GM23338 (cell line): ENCODE measurements at places on chromosomes 4 and X. TPM values are rescaled to one million over a fixed set of nuclear protein-coding genes. Genes with fewer than 3 reads are reported as not detected.

DNA sequence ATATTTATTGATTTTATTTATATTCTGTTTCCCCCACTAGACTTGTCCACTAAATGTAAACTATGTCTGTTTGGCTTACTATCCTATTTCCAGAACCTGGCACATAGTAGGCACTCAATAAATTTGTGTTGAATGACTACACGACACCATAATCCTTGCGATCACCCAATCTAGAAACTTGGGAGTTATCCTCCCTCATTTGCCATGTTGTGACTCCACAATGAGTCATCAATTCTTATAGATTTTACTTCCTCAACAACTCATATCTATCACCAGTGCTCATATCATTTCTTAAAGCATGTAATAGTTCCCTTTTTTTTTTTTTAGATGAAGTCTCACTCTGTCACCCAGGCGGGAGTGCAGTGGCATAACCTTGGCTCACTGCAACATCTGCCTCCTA, 39.9 kb upstream of the VAMP7 start:
- H3K4me3 ChIP-seq = no peak overlapping the region
- H3K27me3 ChIP-seq = no peaks in the 10 kb centered on the region
- H3K27ac ChIP-seq = no peak overlapping the region
- no peaks in the 10 kb centered on the region for H3K4me1 ChIP-seq
- DNase-seq = no peak
- no peaks in the 10 kb centered on the region for H3K36me3 ChIP-seq

The CLGN gene
- total RNA-seq = 2.5 and 4.0 TPM in 2 replicates

The PNCK gene
- 5.4 and 11.9 TPM in 2 replicates for total RNA-seq

The SH2D1A gene
- not detected in 2 replicates for total RNA-seq

GRCh38 chrX:115713460-115713859, 152.5 kb downstream of the PLS3 start:
- no peak for DNase-seq
- no peak overlapping the region for H3K27ac ChIP-seq
- H3K4me3 ChIP-seq = no peak overlapping the region
- H3K27me3 ChIP-seq = no peaks in the 10 kb centered on the region
- H3K36me3 ChIP-seq = no peaks in the 10 kb centered on the region
